Hematopoietic multipotent progenitor cell treated with erythropoietin and hydrocortisone succinate and interleukin-3 and kit ligand, for 6 days (in vitro differentiated cells): ENCODE measurements at places on chromosomes 4 and X.

DNA sequence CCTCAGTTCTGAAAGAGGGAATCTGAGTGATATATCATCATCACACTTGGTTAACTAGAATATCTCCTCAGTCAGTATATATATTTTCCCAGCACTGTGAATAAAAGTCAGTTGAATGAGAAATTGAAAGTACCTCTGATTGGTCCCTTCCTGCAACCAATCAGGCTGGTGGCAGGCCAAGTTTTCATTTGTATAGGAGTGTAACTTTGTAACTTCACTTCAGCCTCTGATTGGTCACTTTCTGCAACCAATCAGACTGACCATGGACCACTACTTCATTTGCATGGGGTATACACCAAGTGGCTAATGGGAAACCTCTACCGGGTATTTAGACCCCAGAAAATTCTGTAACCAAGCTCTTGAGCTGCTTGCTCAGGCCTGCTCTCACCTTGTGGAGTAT lies 2.0 kb upstream of the PGK1 start:
- DNase-seq = no peak

DNA sequence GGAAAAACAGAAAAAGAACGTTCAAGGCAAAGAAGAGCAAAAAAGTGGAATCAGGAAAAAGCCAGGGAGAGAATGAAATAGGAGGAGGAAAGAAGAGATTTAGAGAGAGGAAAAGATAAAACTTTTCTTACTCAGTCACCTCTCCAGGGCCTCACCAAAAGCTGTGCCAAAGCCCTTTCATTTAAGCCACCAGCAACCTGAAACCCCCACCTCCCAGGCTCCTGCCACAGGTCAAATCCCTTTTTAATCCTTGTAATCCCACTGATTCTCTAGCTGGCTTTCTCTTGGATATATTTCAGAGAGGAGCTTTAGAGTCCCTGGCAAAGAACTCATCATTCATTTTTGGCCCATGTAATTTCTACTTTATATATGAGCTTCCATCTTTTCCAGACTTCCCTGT lies 25.7 kb upstream of the XIAP start:
- DNase-seq = no peak

GRCh38 chr4:127793528-127793927 lies 11.4 kb downstream of the HSPA4L start:
- DNase-seq = no peak

GRCh38 chr4:79604152-79604551 lies 196.1 kb upstream of the GK2 start:
- DNase-seq = no peak

- DNase-seq = no peak
Observed at GRCh38 chrX:129738466-129739308, at the start of gene XPNPEP2. XPNPEP2 (plus strand) TSS chrX:129738979; CDS start chrX:129739214, 235 bp downstream.

- no peak for DNase-seq
Observed at GRCh38 chr4:65599340-65599739, 70.9 kb downstream of the EPHA5 start.

GRCh38 chrX:96771486-96771885 lies 86.8 kb downstream of the DIAPH2 start:
- peak; percentile 14 for DNase-seq

DNA sequence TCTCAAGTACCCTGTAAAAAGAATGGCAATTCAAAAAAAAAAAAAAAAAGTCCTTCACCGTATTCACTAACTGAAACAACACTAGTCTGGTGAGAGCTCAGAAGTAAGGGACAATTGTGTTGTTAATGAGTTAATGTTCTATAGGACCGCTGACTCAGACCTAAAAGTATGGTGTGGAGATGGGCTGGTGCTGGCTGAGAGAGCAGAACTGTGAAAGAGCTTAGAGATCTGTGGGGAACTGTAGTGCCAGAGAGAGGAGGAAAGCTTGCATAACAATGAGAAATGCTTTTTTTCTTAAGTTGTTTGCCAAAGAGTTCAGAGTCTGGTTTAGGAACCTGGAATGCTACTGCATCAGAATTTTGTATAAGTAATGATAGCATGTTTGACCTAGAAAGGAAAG lies 65.1 kb downstream of the LHFPL1 start:
- no peak for DNase-seq

DNA sequence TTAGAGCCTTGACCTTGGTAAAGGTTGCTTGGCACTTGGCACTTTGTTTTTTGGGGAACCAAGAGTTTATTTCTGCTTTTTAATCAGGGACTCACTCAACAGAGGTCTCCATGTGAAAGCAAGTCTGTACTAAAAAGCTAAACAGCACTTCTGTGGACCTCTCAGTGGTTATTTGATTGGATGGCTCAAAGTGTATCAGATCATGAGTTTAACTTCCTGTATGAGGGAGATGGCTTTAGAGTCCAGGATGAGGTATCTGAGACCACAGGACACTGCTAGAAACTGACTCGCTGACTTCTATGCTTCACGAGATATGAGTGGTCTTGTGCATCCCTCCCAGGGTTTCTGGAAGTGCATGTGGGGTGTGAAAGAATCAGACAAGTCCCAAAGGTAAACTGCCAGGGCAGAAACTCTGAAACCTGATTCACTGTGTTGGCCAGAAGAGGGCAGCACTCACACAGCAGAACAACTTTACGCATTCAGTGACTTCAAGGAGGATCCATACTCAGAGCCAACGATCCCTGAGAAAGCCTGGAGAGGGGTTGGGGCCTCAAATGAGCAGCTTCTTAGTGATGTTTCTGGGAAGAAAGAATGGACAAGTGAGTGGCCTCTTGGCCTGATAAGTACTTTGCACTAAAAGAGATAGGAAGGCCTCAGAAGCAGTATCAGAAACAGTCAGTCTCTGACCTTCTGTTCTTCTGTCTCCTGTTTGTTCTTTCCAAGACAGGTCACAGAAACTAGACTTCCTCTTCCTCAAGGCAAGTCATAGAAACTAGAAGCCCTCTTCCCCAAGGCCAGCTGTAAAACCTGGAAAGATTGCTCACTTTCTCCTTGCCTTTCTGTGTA lies 220.3 kb upstream of the CXCL13 start:
- DNase-seq = peak; percentile 72

DNA sequence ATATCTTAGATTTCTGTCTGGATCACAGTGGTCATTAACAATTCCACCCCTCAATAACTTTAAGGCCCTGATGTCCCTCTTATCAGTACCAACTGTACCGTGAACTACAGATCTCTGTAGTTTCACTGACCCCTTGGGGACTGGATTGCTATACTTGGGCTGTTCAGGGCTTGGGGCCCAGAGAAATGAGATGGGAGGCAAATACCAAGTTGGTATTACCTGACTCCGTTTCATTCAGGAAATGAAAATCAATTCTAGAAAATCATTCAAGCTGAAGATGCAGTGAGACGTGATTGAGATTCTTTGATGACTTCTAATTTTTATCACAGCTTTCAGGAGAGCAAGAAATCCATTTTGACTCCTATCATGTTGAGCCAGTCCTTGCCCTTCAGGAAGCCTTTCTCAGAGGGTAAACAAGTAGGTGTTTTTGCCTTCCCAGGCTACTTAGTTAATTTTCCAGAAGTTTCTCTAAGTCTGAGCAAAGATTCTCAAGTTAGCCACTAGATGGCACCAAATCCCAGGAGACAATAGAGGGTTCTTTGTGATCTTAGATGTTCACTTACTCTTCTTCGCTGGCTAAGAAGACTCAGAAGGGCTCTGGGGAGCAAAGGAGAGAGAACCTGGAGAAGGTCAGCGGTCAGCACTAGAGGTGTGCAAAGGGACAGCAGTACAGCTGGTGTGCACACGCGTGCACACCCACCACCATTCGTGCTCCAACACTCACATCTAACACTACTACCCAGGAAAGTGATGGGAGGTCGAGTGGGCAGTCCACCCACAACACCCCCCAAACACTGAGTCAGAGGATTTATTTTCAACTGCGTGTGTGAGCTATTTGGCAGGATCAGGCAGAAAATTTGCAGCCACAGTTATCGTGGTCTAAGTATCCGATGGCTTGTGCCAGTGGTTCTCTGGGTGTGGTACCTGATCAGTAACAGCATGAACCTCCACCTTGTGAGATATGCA lies 7.4 kb downstream of the HNRNPH2 start:
- peak; percentile 79 for DNase-seq

DNA sequence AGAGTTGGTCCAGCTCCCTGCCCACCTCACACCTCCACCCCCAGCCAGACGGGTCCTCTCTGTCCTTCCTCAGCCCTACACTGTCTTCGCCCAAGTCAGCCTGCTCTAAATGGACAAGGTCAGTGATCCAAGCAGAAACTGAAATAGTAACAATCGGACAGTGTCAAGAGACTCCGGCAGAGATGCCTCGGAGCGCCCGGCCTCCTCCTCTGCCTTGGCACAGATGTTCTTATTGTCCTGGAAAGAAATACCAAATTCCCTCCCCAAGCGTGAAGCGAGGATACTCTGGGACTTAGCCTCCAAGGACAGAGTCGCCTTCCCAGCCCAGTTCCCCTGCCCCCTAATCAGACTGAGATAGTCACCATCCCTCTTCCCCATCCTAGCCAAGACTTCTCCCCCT lies 28.5 kb downstream of the UTP14A start:
- no peak for DNase-seq

GRCh38 chr4:70706516-70706915 lies 15.2 kb upstream of the RUFY3 start:
- DNase-seq = peak; percentile 21

DNA sequence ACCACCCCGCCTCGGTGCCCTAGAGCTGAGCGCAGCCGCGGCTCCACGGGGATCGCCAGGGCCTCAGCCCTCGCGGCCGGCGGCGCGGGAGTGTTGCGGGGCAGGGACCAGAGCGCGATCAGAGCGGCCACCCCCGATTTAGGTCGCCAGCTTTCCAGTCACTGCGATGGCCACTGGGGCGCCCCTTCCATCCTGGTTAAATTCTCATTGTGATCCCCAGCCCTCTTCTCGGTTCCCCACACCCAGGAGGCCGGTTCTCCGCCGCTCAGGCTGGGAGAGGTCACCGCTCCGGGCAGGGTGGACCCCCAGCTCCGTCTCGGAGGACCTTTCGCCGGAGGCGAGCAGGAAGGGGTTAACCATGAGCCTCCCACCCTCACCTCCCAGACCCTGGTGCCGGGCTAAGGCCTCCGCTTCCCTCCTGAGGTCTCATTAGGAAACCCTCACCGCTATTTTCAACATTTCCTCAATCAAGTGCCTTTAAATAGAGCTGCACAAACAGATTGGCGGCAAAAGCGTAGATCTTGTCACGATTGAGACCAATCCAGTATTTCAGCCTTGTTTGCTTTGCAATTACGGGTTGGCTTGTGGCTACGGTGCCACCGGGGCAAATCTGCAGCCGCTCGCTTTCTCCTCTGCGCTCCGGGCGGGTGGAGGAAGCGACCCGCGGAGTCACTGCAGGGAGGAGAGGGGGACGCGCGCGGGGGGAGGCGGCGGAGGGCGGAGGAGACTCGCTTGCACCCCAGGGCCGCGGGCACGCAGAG lies 8.3 kb upstream of the HAND2 start:
- DNase-seq = peak; percentile 71

- peak; percentile 56 for DNase-seq
Observed at GRCh38 chr4:150010525-150011126, 67.6 kb upstream of the DCLK2 start.

- no peak for DNase-seq
Observed at GRCh38 chr4:105956569-105956968, 61.3 kb downstream of the NPNT start.

DNA sequence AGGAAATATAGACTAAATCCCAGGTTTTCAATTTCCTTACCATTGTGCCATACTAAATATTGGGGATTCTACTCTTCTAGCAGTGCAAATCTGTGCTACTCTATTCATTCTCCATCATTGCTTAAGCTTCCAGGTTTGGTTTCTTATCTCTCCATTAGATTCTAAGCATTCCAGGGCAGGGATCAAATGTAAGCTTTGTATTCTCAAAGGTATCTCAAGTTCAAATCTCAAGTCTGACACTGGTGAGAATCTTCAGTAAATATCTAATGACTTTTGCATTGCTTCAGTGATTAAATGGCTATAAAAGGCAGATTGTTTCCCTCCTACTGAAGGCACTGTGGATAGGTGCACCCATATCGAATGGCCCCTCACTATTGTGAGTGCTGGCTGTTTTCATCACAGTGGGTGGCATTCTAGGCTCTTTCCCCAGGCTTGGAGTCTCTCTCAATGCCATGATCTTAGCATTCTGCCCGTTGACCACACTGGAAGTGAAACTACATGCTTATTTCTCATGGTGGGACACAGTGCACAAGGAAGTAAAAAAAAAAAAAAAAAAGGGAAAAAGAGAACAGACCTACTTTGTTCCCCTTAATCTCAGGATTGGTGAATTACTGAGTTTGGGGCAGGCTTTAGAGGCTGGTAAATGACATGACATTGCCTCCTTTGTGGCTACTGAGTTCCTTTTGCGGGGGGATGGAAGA lies 28.7 kb downstream of the FAM9C start:
- no peak for DNase-seq

- no peak for DNase-seq
Observed at GRCh38 chr4:79445371-79445781, 37.3 kb upstream of the GK2 start.

DNA sequence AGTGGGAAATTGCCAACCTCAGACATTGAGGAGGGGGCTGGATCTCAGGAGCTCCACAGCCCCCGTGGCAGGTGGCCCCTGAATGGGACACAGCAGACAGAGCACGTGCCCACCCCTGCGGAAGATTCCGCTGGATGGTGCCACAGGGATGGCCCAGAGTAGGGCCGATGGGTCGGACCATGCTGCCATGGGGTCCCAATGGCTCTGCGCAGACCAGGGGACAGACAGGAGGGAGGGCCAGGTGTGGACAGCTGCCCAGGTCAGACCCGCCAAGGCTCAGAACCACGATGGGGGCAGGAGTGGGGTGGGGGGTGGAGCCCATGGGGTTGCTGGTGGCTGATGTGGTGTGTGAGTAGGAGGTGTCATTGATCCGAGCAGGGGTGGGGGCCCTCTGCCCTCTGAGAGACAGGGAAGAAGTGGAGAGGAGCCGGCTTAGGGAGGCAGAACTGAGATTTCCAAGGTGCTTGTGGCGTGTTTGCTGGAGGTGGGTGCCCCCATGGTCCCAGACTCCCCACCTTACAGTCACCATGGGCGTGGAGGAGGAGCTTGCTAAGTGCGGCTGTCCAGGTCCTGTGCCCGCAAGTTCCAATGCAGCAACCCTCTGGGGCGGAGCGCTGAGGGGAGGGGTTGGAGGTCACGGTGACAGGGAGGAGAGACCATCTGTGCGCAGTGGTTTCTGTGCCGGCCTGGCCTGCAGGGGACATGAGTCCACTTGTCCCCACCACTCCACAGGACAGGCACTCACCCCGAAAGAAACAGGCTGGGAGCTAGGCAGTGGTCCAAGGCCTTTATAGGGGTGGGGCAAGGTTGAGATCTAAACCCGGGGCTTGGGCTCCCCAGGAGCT lies 12.9 kb downstream of the SH3TC1 start:
- no peak for DNase-seq

- no peak for DNase-seq
Observed at GRCh38 chr4:63618883-63619718, 790.1 kb downstream of the TECRL start.

GRCh38 chr4:151218343-151218742 lies 58.6 kb upstream of the PRSS48 start:
- no peak for DNase-seq

DNA sequence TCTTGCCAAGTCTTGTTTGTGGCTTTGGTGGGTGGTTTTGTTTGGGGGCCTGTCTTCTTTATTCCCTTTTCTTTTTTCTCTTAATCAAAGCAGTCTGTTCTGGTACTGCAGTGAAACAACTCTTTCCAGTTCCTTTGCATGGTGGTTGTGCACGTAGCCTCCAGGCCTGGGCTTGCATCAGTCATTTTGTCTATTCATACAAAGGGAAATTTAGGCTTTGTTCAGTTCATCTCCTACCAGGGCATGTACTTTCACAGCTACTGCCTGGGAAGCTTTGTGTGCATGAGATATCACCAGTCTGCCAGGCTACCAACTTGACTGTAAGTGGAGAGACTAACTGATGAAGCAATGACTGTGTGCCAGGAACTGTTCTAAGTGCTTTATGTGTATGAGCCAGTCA lies 8.5 kb downstream of the TRIM2 start:
- no peak for DNase-seq
